NCI-H146 (cell line): ENCODE measurements at places on chromosomes 13 and 19.

DNA sequence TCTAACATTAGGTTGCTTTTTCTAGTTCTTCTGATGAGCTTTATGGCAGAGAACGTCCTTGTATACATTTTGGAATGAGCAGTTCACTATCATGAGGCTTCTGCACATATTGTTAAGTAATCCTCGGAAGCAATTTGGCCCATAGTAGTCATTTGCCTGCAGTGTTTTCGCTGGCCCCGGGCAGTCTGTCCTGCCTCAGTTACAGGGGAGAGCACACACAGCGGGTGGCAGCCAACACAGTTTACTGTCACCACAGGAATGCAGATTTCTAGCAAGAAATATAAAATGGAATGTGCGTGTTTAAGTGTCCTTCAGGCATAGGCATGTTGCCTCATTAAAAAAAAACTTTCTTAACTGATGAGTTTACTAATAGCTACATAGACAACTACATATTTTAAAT is 71.5 kb upstream of the GJB6 start:
- DNase-seq, result no peak

GRCh38 chr13:101267656-101268055 is 148.7 kb downstream of the NALCN start:
- DNase-seq, result no peak

DNA sequence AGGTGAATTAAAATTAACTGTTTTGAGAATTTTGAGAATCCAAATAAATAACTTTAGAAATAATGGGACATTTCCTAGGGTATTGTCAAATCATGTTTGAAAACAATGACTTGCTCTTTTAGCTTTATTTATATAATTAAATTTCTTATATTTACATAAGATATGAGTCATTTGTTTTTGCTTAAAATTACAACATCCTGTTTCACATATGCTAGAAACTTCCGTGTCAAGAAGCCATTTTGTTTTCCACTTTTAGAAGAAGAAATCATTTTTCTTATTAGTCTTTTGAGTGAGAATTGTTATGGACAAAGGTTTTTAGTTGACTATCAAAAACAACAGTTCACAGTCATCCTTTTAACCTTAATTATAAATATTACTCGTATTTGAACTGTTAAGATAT is 48.2 kb downstream of the DPY19L3 start:
- no peak for DNase-seq

GRCh38 chr19:11233073-11233472 is 6.3 kb upstream of the ANGPTL8 start:
- no peak for DNase-seq

DNA sequence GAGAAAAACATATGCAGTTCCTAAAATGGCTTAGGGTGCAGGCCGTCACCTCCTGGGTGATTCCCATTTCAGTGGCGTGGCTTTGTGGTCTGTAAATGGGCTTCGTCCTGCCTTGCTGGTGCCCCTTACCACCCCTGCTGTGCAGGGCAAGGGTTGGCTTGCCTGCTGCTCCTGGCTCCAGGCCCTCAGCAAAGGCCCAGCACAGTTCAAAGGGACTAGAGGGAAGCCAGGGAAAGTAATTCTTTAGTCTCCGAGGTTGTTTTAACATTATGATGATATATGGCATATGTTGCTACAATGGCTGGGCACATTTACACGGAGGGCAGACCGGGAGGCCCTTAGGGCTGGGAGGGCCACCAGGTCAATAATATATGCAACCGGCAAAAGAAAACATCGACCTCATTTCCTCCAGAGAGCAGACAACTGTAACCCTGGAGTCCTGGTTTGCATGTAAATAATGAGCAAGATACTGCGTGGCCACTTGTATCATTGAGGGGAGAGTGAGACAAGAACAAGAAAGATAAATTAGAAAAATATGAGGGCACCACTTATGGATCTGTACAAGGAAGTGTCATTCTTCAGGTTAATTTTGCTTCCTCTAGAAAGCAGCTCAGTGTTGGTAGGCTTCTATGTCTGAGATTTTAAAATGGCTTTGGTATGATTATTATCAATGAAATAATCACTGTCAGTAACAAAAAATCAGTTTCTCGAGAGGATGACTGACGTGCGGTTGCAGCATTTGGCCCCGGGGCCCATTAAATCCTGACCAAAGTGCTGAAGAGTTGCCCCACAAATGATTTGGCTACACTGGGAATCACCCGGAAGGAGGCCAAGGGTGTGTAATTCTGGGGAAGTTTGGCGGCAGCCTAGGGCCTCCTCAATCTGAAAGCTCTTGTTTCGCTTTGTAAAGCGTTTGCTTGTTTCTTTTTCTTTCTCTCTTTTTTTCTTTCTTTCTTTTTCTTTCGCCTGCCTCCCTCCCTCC is 32.8 kb upstream of the URI1 start:
- DNase-seq, result no peak

DNA sequence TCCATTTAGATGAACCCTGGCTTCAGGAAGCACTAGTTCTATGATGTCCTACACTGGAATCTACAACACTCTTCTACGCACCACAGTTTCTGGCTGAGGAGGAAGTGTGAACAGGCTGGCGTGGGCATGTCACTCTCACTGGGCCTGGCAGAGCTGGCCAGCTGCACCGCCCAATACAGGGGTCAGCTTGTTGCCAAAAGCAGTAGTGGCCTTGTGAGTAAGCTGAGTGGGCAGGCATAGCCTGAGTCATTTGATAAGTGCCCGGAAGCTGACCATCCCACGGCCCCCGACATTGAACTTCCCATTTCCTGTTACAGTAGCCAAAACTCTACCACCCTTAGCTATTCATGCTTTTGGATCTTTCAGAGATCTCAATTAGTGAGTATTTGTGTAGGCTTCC is 240.9 kb upstream of the SERP2 start:
- no peak for DNase-seq
